ENCODE measurements at places on chromosomes 7 and 10.

GRCh38 chr7:25846722-25847121 lies 305.3 kb upstream of the NFE2L3 start:
- DNase-seq: peak; percentile 39

GRCh38 chr7:128271942-128272481 lies 30.9 kb downstream of the LEP start:
- DNase-seq: no peak

DNA sequence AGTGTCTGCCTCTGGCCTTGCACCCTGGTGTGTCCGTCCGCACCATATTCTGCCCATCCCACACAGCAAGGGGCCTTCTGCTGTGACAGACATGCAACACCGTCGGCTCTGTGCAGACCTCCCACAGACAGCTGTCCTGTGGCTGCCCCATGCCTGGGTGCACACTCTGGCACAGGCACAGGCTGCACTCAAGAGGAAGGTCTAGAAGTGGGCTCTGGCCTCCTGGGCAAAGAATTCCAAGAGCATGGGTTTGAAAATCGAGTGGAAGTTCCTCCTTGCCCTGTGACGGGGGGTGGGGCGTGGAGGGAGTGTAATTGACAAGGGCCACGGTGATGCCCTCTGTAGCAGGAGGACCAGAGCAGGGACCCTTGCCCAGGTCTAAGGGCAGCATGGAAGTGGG lies 4.3 kb upstream of the LOXL4 start:
- no peak for DNase-seq

DNA sequence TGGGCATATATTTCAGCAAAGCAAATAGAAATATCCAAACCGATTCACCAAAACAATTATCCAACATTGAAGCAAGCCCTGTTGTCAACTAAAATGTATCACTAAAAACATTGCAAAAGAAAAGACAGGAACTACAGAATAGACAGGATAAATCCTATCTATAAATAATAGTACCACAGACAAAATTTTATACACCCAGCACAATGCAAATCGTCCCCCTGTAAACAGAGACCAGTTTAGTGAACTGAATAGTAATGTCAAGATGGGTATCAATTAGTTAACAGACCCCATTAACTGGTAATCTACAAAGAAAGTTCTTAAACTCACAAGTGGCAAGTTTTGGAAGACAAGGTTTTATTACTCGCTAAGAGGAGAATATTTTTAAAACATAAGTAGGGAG lies 4.0 kb downstream of the ZC3HAV1 start:
- DNase-seq: no peak

DNA sequence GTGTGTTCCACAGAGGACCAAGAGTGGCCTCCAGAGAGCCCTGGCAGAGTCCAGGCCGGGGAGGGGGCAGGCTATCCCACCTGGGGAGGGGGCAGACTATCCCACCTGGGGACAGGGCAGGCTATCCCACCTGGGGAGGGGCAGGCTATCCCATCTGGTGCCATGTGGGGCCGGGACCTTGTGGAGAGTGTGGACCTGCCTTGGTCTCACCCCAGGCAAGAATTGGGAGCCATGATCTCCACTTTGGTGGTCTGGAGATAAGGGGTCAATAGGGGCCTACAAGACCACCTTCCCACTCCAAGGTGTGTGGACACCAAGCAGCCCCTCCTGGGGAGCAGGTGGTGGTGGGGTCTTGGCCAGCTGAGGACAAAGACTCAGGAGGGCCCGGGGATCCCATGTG lies 138.2 kb downstream of the EBF3 start:
- DNase-seq: no peak

DNA sequence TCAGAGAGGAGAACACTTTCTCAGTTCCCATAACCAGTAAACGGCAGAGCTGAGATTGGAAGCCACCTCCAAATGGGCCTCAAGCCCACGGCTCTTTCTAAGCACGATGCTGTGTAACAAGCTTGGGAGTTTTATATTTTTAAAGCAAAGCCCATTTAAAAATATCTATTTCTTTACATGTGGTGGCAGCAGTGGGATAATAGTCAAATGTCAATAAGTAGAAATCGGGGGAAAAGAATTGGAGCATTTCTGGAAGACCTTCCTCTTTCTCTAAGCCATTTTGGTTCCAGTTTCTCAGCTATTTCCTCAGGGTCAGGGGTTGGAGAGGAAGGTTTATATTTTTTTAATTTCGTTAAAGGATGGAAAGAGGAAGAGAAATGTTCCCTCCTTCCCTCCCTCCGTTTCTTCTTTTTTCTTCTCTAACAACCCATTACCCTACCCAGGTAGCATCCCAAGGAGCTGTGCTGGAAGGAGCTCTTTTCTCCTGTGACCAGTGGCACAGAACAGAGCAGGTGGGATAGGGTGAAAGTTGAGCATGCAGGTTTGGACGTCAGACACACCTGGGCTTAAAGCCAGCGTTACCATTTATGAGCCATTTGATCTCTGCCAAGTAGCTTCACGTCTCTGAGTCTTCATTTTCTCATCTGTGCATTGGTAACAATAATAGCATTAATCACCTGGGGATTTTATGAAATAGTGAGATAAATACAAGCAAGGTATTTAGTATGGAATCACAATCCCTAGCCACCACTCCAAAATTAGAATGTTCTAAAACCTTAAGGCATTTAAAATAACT lies 515.7 kb downstream of the RPS24 start:
- DNase-seq: no peak

DNA sequence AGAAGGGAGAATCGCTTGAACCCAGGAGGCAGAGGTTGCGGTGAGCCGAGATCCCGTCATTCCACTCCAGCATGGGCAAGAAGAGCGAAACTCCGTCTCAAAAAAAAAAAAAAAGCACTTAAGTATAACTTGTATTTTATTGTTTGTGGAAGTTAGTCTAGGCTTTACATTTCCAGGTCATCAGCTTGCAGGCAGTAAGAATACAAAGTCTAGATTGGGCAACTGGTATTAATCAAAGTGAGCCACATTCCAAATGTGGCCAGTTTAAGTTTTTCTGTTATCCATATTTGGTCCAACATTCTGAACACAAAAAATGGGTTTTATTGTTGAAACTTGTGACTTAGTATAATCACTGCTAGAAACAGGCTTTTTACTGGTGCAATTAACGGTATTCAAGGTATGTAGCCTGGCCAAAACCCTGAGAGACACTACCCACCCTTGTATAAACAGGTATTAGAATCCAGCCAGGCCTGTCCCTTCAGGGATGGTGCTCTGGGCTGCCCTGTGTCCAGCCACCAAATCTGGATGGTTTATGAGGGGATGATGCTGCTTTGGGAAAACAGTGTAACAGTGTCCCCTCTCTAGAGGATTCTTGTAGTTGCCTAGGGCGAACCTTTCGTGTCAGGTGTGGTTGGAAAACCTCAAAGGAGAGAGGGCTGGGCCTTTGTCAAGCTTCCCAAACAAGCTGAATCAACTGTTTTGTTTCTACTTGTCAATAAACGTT lies 122.1 kb upstream of the EFCAB10 start:
- DNase-seq: no peak

- no peak for DNase-seq
Observed at GRCh38 chr7:128019288-128019687, 11.9 kb downstream of the LRRC4 start.

GRCh38 chr10:78381107-78381506 lies 347.4 kb downstream of the RPS24 start:
- DNase-seq: no peak

DNA sequence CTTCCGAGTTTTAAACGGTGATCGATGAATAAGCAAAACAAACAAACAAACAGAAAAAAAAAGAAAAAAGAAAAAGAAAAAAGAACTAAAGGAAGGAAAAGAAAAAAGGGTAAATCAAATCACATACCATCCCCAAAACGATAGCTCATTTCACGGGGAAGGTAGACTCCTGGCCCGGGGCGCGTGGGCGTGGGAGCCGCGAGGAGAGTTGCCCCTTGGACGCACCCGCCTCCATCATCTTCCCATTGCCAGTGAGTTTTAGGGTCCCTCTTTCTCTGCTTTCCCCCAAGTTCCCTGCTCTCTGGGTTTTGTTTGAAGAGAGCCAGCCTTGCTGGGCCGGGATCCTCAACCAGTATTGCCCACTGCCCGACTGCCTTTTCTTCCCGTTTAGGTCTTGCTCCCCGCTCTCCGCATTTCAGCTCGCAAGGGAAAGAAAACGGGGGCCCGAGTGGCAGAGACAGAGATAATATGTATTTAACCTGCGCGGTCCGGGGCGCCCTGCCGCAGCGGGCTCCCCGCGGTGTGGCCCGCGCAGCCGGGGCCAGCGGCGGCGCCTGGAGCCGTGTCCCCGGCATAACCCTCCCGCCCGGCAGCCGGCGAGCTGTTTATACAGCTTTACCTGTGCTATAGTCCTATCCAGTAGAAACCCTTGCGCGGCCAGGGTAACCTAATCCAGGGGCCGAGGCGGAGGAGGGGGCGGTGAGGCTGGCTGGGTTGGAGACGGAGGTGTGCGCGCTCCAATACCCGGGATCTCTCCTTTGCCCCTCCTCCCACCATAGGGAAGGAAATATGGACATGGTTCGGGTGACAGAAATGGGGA lies 5.2 kb upstream of the GATA3 start:
- no peak for DNase-seq

GRCh38 chr10:104711302-104711721 lies 70.2 kb downstream of the SORCS3 start:
- no peak for DNase-seq

DNA sequence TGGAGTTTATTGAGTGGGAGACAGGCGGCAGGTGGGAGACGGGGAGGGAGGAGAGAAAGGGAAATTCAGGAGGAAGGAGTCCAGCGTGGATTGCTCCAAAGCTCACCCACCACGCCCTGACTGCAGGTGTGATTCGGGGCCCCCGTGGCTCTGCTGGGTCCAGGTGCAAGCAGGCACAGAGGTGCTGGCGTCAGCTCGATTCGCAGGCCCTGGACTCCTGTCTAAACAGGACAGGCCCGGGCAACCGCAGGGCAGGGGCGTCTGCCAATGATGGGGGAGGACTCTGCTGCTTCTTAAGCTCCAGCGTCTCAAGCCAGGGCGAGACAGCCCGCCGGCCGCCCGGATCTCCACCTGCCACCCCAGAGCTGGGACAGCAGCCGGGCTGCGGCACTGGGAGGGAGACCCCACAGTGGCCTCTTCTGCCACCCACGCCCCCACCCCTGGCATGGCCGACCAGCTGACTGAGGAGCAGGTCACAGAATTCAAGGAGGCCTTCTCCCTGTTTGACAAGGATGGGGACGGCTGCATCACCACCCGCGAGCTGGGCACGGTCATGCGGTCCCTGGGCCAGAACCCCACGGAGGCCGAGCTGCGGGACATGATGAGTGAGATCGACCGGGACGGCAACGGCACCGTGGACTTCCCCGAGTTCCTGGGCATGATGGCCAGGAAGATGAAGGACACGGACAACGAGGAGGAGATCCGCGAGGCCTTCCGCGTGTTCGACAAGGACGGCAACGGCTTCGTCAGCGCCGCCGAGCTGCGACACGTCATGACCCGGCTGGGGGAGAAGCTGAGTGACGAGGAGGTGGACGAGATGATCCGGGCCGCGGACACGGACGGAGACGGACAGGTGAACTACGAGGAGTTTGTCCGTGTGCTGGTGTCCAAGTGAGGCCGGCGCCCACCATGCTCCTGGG lies at the start of gene CALML3:
Gene CALML3, plus strand, starts transcription at position 321 of the 920 bp plus-strand sequence. Its CDS starts 125 bp downstream, at position 446.
- no peak for DNase-seq

- DNase-seq: peak; percentile 30
Observed at GRCh38 chr10:30365278-30365677, 16.2 kb upstream of the MTPAP start.

GRCh38 chr7:101678658-101679057 lies 49.6 kb upstream of the MYL10 start:
- DNase-seq: peak; percentile 91

GRCh38 chr7:140230516-140230860 lies 53.7 kb upstream of the KDM7A start:
- no peak for DNase-seq

GRCh38 chr7:50221028-50221427 lies 83.5 kb upstream of the IKZF1 start:
- DNase-seq: no peak

DNA sequence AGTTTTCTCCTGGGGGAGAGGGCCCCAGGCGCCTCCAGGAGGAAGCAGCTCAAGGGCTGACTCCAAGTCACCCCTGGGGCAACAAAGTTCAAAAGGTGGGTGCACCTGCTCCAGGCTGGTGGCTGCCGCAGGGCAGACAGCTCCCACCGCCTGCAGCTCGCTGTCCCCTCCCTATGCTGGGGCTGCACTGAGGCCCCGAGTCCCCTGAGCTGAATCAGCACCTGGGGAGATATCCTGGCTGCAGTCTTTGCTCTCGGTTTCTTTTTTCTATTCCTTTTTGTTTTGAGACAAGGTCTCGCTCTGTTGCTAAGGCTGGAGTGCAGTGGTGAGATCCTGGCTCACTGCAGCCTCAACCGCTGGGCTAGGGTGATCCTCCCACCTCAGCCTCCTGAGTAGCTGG lies 183.4 kb downstream of the DNAJB6 start:
- DNase-seq: no peak

DNA sequence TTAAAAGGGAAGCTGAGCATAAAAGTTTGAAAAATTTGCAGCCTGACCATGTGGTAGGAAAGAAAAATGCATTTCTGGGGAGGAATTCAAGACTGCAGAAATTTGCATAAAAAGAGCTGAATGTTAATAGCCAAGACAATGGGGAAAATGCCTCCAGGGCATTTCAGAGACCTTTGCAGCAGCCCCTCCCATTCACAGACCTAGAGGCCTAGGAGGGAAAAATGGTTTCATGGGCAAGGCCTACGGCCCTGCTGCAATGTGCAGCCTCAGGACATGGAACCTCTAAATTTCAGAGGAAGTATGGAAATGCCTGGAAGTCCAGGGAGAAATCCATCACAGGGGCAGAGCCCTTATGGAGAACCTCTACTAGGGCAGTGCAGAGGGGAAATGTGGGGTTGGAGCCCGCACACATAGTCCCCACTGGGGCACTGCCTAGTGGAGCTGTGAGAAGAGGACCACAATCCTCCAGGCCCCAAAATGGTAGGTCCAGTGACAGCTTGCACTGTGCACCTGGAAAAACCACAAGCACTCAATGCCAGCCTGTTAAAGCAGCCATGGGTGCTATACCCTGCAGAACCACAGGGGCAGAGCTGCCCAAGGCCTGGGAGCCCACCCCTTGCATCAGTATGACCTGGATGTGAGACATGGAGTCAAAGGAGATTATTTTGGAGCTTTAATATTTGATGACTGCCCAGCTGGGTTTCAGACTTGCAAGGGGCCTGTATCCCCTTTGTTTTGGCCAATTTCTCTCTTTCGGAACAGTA lies 243.8 kb downstream of the DNAJB9 start:
- DNase-seq: no peak

DNA sequence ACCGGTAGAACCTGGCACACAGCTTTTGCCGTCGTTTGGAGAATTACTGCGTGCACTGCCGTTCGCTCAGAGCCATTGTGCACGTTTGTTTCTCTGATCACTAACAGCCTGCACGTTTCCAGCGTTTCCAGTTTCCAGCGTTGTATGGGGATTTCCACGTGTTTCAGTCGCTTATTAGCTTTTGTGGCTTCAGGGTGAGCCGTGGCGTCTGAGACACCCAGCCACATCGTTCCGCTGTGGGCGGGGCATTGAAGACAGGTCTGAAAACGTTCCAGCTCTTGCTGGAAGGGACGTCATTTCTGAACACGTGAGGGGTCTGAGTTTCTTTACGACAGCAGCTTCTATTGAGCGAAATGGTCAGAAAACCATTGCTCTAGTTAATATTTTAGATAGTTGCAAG lies 164.8 kb downstream of the DNAJB6 start:
- DNase-seq: no peak
